ENCODE measurements at places on chromosomes 2 and 18.

DNA sequence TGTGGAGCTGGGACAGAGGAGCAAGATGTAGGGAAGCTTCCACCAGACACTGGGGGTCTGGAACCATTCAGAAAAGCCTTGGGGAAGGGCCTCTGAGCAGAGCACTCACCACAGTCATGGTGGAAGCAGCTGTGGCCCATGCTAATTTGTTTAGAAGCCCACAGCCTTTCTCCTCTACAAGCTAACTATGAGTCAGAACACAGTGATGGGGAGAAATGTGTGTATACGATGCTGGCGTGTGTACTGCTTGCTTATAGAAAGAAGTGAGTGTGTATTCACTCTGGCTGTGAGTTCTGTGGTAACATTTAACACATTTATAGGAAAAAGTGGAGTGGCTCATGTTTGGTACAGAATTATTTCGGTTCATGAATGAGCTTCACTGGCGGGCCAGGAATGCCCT lies 157.0 kb upstream of the ACAA2 start:
- no peak for DNase-seq

- peak; percentile 38 for DNase-seq
Observed at GRCh38 chr2:164742738-164743317, 98.8 kb downstream of the COBLL1 start.

GRCh38 chr18:4276953-4277585 lies 178.0 kb downstream of the DLGAP1 start:
- DNase-seq: no peak

GRCh38 chr18:48227206-48227605 lies 182.0 kb downstream of the ZBTB7C start:
- no peak for DNase-seq

GRCh38 chr18:79544386-79544963 lies 135.1 kb upstream of the CTDP1 start:
- no peak for DNase-seq

- peak; percentile 74 for DNase-seq
Observed at GRCh38 chr2:217434180-217434975, 568.4 kb downstream of the TNS1 start.

GRCh38 chr2:42693688-42694479 lies 70.1 kb downstream of the OXER1 start:
- no peak for DNase-seq

GRCh38 chr2:117087535-117088291 lies 726.8 kb upstream of the DDX18 start:
- DNase-seq: no peak

GRCh38 chr2:28687640-28688385 lies 63.8 kb upstream of the PPP1CB start:
- peak; percentile 27 for DNase-seq

GRCh38 chr2:47181176-47181575 lies 26.1 kb upstream of the STPG4 start:
- DNase-seq: no peak

DNA sequence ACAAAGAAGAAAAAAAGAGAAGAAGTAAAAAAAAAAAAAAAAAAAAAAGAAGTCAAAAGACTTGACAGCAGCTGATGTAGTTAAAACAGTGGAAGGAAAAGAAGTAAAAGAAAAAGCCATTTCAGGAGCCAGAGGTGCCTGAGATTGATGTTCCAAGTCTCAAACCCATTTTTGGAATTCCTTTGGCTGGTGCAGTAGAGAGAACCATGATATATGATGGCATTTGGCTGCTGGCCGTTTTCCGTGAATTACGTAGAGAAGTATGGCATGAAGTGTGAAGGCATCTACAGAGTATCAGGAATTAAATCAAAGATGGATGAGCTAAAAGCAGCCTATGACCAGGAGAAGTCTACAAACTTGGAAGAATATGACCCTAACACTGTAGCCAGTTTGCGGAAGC lies 7.6 kb upstream of the CHST10 start:
- no peak for DNase-seq

- no peak for DNase-seq
Observed at GRCh38 chr2:231111987-231112386, 12.9 kb downstream of the HTR2B start.

- peak; percentile 67 for DNase-seq
Observed at GRCh38 chr2:28895189-28895893, 874 bp downstream of the WDR43 start.

DNA sequence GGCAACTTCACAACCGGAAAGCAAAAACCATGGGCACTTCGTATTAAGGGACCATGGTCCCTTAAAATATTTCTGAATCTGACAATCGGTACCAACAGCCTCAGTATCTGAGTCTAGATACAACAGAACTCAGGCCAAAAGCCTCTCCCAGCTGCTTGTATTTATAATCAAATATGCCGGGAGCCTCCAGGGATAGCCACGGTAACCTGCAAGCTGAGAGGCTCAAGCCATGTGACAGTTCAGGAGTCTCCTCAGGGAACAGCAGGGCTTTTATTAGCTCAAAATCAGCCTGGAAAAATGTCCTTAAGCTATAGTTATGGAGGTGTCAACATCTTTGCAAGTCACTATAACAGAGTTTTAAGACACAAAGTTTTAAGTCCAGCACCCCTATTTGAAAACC lies 352.8 kb upstream of the GYPC start:
- no peak for DNase-seq

GRCh38 chr2:191029280-191029950 lies 15.4 kb upstream of the STAT1 start:
- DNase-seq: no peak

- no peak for DNase-seq
Observed at GRCh38 chr18:78673516-78674321, 305.9 kb upstream of the SALL3 start.

- DNase-seq: no peak
Observed at GRCh38 chr18:45057955-45058600, 377.4 kb downstream of the SETBP1 start.

- DNase-seq: no peak
Observed at GRCh38 chr2:217714287-217714751, 288.5 kb downstream of the TNS1 start.

DNA sequence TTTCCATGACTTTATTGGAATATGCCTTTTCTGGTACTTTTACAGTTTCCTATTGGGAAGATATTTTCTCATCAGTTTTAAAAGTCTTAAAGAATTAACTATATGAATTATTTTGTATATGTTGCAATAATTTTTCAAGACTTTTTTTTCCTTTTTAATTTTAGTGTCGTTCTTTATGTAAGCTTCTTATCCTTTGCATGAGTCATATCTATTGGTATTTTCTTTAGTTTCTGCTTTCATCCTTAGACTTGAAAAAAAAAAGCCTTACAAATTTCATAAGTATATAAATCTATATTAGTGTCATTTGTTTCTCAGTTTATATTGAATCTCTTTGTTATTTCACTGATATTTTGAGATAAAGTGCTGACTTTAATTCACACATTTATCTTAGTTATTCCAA lies 94.9 kb downstream of the DSEL start:
- no peak for DNase-seq

GRCh38 chr2:74199871-74200305 lies 1.5 kb downstream of the MTHFD2 start:
- DNase-seq: peak; percentile 22

DNA sequence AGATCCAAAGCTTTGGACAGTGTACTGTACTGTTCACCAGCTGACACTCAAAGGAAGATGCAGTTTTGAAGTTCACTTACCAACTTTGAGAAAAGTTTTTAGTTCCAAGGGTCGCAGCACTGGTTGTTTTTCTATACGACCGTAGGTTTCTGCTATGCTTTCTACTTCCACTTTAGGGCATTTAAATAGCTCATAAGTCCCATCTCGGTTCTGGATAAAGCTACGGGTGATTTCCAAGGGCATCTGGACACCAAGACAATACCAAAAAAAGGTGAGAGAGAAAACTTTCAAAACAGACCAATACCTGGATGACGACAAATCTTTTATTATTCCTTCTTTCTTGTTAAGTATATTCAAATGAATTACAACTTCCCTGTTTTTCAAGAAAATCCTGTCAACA lies 30.3 kb downstream of the C2orf42 start:
- no peak for DNase-seq

DNA sequence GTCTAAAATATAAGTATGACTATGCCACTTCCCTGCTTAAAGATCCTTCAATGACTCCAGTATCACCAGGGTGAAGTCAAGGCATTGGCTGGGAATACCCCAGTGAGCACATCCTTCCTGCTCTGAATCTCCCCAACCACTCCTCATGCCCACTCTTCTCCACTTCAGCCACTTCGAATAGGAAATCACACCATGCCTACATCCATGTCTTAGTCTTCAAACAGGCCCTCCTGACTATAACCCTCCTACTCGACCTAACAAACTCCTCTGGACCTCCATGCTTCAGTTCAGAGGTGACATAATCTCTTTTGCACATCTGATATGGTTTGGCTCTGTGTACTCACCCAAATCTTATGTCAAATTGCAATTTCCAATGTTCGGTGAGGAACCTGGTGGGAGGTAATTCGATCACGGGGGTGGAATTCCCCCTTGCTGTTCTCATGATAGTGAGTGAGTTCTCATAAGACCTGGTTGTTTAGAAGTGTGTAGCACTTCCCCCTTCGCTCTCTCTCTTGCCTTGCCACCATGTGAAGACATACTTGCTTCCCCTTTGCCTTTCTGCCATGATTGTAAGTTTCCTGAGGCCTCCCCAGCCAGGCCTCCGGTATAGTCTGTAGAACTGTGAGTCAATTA lies 87.8 kb upstream of the TFCP2L1 start:
- DNase-seq: no peak

- no peak for DNase-seq
Observed at GRCh38 chr18:46625069-46625468, 32.0 kb downstream of the LOXHD1 start.

DNA sequence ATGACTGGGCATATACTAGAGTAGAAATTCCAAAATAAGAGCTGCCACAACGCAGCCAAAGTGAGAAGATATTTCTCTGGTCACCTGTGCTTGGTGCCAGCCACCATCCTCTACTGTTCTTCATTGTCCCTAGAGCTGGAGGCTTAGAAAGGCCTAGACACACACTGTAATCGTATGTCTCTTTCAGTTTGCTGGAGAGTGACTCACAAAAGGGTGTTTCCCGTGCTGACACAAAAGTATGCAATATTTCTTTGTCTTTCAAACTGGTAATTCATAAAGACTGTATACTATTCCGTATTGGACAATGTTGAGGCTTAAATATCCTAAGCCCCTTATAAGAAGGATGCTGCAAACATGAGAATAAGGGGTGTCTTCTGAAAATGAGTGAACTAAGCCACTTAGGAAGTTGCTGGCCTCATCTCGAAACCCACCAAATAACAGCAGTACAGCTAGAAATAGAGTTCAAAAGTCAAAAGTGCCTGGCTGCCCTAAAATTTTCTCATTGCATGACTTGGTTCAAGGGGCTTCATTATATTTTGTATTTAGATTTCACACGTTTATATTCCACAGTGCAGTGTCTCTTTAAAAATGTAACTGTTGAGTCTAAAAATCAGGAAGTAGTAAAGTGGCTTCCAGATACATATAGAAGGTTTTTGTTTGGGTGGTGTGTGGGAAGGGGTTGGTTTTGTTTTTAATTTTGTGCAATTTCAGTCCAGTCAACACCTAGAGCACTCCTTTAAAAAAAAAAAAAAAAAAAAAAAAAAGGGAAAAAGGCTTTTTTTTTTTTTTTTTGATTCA lies 601.1 kb downstream of the ARHGAP15 start:
- peak; percentile 9 for DNase-seq

- DNase-seq: no peak
Observed at GRCh38 chr18:37161491-37161890, 332.6 kb downstream of the KIAA1328 start.

GRCh38 chr2:147273628-147274027 lies 571.2 kb upstream of the ACVR2A start:
- no peak for DNase-seq

DNA sequence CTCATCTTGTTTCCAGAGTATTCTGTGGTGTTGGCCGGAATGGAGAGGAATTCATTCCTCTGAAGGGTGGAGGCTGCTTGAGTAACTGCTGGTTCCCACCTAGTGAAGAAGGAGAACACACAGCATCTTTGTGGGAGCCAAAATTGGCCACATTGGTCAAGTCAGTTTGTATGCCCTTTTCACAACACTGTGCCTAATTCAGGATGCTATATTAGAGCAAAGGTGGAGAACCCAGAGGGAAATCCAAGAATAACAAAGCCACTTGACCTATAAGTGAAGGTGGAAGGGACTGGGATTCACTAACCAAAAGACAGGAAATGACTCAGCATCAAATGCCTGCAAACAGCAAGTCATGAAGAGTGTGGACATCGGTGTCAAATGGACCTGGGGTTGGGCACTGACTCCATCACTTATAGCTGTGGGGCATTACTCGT lies 27.3 kb upstream of the MLPH start:
- DNase-seq: no peak

DNA sequence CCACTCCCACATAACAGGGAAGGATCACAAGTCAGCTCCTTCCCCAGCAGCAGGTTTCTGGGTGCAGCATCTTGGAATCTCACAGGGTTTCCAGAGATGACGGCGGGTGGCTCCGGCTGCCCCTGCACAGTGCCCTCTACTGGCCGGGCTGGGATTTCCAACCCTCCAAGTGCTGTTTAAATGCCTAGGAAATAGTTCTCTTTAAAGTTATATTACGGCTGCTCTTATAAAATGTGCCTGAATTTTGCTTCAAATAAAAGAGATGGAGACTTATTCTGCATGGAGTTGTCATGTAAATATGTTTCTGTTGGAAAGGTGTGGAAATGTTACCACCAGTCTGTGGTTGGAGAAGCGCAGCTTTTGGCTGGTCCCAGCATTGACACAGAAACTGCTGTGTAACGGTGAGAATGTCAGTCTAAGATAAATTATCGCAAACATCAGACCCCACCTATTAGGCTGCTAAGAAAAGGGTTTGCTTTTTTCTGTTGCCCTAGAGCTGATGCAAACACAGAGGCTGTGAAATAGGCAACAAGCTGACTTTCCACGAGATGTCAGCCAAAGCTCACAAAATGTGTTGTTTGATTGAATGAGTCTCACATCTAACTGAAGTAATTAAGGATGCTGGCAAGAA lies 3.3 kb upstream of the HJURP start:
- peak; percentile 8 for DNase-seq

GRCh38 chr18:38116716-38117115 lies 551.1 kb upstream of the CELF4 start:
- no peak for DNase-seq

GRCh38 chr18:70417847-70418246 lies 129.0 kb downstream of the SOCS6 start:
- DNase-seq: no peak

DNA sequence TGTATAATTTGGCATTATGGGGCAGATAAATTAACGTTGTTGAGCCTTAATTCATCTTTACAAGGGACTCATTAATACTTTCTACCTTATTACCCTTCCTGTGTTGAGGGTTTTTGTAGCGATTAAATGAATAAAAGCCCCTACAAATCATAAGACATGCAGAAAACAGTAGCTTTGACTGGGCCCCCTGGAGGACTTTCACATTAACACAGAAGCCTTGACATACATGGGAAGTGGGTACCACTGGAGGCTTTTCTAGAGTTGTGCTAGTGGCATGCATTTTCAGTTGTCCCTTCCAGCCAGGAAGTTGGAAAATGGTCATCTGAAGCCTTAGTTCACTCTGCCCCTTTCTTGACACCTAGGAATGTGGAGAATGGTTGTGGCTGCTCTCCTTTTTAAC lies 30.2 kb downstream of the MTA3 start:
- DNase-seq: no peak

All from trophoblast cell (in vitro differentiated cells and primary cell).